Large intestine (tissue), 12 donors: ENCODE measurements at places on chromosomes 1 and 21. TPM values are rescaled to one million over a fixed set of nuclear protein-coding genes. Genes with fewer than 3 reads are reported as not detected.
A peak's percentile ranks its signal among the peaks of the same experiment; 100 is the strongest.

DNA sequence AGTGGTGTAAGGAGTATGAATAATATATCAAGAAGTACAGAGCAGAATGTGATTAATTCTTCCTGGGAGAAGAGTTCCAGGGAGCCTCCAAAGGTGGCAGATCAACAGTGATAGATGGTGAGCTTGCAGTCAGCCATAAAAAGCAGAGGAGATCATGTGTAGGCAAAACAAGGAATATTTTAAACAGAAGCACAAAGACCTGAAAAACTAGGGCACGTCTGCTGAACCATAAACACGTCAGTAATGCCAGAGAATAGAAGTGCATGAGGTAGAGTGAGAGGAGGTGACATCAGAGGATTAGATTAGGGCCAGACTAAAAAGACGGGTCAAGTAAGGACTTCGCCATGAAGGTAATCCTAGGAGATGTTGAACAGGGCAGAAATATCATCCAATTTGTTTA is 151.8 kb downstream of the EIF4G3 start:
- DNase-seq = peak; percentile 5

The LRP8 gene
- 4.1 TPM for polyA plus RNA-seq

DNA sequence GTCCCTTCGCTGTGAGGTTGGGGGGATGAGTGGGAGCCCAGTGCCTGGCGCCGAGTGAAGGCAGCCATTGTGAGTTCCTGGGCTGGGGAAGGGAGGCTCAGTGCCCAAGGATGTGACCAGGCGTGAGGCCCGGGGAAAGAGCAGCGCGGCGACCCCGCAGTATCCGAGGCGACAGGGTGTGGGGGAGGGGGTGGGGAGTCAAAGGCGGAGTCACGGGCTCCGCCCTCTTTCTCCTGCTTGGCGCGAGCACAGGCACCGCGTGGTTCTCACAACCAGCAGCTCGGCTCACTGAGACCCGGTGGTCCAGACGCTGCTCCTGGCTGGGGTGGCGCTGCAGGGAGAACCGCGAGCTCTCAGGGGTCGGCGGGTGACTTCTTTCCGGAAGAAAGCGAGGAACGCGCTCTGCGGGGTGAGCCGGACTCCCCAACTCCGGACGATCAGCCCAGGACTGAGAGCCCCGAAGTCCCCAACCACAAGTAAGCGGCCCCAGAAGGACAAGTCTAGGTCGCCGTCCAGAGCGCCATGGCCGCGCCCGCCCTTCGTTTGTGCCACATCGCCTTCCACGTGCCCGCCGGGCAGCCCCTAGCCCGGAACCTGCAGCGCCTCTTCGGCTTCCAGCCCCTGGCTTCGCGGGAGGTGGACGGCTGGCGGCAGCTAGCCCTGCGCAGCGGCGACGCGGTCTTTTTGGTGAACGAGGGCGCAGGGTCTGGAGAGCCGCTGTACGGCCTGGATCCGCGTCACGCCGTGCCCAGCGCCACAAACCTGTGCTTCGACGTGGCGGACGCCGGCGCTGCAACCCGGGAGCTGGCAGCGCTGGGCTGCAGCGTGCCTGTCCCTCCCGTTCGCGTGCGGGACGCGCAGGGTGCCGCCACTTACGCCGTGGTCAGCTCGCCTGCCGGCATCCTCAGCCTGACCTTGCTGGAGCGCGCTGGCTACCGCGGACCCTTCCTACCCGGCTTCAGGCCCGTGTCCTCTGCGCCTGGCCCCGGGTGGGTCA is at the start of gene HPDL:
Gene HPDL (plus strand): TSS at position 269 of the 997 bp plus-strand sequence. CDS start 254 bp downstream, at position 523.
- DNase-seq = peak; percentile 75

DNA sequence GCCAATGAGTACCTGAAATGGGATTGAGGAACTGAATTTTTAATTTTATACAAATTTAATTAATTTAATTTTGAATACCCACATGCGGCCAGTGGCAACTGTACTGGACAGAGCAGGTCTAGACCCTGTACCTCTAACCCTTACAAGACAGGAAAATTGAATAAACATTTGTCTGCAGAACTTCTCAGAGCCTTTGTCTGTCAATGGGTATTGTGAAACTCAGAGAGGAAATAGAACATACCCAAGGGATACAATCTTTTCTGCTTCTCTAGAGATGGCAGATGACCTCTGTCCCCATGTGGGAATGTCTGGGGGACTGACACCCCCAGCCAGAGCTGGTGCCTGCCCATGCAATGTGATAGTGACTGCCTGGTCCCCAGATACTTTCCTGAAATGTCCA is 220.6 kb downstream of the TM2D1 start:
- DNase-seq = no peak

DNA sequence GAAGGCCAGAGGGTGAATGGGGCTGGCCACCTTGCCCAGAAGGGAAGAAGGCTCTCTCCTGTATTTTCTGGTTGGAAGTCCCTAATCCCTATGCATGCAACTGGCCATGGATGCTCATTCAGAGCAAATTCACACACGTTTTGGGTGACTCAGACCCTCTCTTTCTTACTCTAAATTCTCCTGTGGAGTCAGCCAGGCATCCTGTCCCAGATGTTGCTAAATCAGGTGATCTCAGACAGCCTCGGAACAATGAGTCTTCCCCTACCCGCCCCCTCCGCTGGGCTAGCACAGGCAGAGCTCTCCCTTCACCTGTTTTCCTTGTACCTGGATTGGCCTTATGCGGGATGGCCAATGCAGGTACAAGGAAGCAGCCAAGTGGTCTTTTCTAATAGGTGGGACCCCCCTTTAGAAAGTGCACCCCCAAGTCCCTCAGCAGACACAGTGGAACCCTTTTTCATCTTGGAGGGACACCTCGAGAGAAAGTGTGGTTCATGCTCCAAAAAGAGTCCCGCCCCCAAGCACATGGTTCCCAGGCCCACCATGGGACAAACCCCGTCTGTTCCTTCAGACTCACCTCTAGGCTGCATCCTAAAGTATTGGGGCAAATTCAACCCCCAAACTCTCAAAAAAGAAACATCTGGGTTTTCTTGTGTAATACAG is 8.6 kb downstream of the S100A6 start:
- DNase-seq = no peak

- DNase-seq = no peak
Measured at GRCh38 chr1:22830041-22830566, 119.5 kb downstream of the EPHB2 start.

DNA sequence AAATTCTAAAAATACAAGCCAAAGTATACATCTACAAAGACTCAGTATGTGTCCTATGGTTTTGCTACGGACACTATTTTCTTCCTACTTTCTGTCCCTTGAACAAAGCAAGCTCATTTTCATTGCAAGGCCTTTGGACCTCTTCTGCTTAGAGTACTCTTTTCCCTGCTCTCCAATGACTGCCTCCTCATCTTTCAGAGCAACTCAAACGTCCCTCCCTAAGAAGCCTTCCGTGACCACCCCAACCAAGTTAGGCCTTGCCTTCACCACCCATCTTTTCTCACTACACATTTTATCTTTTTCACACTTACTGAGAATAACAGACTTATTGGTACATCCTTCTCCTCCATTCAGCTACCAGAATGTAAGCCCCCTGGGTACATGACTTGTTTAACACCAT is 39.9 kb downstream of the ENAH start:
- no peak for DNase-seq

The NUDC gene
- 67.8 TPM for polyA plus RNA-seq

GRCh38 chr21:33977721-33978369 is 62.2 kb upstream of the ATP5PO start:
- no peak for DNase-seq

The AMY2A gene
- not detected for polyA plus RNA-seq

DNA sequence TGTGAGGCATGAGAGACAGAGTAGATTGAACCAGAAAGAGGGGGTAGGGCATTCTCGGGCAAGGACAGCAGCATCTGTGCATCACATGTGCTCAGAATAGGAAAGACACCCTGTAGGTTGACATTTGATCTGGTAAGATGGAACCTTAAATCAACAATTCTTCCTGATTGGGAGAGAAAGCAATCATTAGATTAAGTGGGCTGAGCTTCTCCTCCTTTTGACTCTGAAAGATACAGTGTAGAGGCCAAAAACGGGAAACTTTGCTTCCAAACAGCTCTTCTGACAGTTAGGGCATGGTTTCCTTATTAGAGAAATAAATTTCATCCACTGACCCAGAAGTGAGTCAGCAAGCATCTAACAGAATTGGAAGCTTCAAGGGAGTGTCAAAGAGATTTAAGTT is 9.7 kb downstream of the KIF14 start:
- no peak for DNase-seq
